ENCODE measurements at places on chromosomes 4 and X. TPM values are rescaled to one million over a fixed set of nuclear protein-coding genes. Genes with fewer than 3 reads are reported as not detected.

Gene SFRP2
- 1.4 TPM for total RNA-seq

- DNase-seq = no peak
These were observed 108.9 kb downstream of the UNC5C start for GRCh38 chr4:95439896-95440295.

- DNase-seq = no peak
These were observed 56.3 kb upstream of the SHOX start for GRCh38 chrX:574251-574650.

DNA sequence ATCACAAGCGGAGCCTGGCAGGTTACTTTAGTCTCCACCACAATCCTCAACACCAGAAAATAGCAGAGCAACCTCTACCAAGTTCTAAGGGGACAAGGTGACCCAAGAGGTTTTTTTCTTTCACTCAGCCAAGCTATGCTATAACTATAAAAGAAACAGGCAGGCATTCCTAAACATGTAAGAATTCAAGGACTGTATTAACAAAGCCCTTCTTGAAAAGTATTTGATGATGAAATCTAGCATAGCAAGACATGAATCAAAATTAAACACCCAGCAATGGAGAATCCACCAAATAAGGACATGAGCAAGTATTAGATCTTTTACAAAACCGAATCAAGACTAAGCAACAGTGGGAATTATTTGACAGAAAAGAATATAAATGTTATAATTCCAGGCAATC lies 25.7 kb upstream of the C1QTNF7 start:
- no peak for DNase-seq

Gene GAGE1
- not detected for total RNA-seq
